ENCODE measurements at places on chromosomes 12 and 14.

DNA sequence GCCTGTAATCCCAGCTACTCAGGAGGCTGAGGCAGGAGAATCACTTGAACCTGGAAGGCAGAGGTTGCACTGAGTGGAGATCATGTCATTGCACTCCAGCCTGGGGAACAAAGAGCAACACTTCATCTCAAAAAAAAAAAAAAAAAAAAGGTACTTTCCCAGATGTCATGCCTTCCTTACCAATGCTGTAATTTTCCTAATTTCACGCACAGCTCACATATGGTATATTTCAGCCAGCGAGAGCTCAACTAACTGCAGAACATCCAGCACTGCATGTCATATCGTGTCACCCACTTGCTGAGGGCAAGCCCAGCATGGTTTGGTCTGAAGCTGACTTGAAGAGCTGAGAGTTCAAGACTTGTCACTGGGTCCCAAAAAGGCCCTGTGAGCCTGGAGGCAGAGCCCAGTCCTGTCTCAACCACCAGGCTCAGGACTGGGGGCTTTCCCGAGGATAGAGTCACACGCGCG lies 29.0 kb downstream of the NFKBIA start:
- ATAC-seq = peak; percentile 31

GRCh38 chr14:24266344-24267244 lies 3.6 kb upstream of the TGM1 start:
- no peak for ATAC-seq

GRCh38 chr14:88321692-88322503 lies 1.2 kb downstream of the KCNK10 start:
- no peak for ATAC-seq

GRCh38 chr14:51657762-51658161 lies 6.1 kb downstream of the FRMD6 start:
- no peak for ATAC-seq

DNA sequence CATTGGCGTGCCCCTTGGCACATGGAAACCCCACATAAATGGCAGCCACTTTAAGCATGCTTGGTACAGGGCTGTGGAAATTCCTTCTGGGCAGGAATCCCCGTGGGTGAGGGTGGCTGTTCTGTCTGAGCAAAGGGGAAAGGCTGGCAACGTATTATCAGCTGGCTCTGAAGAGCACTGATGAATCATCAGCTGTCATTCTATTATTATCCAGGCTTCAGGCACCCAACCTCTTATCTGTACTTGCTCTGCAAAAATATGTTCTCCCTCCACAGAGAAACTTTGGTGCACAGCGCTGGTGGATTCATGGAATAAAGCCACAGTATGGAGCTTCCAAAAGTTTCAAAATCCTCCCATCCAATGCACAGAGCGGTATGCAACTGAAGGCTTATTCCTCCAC lies 167.1 kb downstream of the TBX5 start:
- ATAC-seq = no peak

GRCh38 chr12:109736552-109737108 lies 23.0 kb downstream of the FAM222A start:
- no peak for ATAC-seq

DNA sequence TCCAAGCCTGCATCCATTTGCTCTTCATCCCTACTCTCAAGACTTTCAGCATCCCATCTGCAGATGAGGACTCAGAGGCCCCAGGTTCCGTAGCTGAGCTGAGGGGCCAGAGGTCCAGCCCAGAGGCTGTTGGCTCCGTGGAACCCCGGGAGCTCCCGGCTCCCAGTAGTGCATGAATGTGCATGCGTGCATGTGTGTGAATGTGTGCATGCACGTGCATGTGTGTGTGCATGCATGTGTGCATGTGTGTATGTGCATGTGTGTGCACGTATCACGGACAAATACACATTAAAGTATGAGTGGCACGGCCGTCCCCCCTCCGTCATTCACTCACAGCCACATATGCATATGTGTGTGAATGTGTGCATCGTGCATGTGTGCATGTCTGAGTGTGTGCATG lies 149.9 kb downstream of the KIF26A start:
- ATAC-seq = no peak

DNA sequence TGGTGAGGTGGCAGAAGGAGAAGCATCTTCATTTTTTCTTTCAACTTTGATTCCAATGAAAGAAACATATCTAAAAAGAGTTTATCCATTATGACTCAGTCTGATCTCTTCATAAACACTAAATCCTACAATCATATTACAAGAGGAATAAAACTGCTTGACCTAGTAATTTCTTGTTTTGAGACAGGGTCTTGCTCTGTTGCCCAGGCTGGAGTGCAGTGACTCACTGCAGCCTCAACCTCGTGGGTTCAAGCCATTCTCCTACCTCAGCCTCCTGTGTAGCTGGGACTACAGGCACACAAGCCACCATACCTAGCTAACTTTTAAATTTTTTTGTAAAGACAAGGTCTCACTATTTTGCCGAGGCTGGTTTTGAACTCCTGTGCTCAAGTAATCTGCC lies 147.2 kb downstream of the NDUFA12 start:
- ATAC-seq = no peak

DNA sequence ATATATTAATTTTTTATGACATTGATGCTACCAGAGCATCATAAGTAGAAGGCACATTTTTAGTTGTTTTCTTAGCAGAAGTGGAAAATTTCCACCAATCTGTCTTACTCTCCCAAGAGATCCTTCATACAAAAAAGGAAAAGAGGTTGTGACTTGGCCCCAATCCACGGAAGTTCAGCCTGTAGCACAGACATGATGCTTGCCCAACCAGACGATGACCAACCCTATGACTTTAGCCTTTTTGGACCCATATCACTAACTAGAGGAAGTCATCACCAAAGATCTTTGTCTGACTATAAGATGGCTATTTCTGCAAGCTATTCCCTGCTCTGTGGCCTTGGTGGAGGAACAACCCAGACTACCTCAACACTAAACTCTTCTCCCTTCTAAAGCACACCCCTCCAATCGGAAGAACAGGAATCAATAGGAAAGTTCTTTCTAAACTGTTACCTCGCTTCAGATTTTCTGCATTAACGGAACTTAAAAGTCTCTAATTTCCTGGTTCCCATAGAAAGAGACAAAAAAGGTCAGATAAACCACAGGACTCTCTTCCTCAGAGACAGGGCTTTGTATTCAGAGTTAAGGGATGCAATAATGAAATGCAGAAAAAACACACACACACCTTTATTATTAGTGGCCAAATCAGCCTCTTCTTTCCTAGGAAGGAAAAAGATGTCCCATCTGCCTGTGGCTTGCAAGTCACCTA lies 4.1 kb upstream of the RHOJ start:
- ATAC-seq = no peak

Data from stimulated activated memory B cell treated with anti-CD40 and anti-IgM and Interleukin-4, amounts not matched to agents 10 μg/mL and 1 μg/mL and 100 μg/mL, for 72 hours (primary cell).